CD4-positive, alpha-beta T cell treated with Interleukin-6 for 4 hours (primary cell): ENCODE measurements at places on chromosomes 6 and 20.

DNA sequence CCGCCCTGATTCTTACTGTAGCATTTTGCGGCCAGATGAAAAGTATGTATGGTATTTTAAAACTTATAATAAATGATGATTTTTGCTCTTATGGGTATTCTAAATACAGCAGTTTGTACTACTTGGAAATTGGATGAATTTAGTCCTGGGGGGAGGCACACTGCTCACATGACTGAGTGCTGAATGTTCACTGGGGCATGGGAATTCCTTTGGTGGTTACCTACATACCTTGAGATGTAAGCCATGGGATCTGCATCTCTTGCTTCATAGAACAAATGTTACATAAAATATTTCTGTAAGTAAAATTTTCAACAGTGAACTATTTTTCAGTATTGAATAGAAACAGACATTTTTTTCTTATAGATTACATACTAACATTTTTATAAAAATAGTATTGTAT is 71.1 kb downstream of the FIG4 start:
- DNase-seq: no peak

GRCh38 chr20:19916531-19917485 is 100.4 kb upstream of the NAA20 start:
- DNase-seq: no peak

GRCh38 chr6:14178083-14178445 is 60.5 kb downstream of the CD83 start:
- no peak for DNase-seq

- no peak for DNase-seq
Measured at GRCh38 chr6:51004380-51004779, 185.7 kb downstream of the TFAP2B start.

- DNase-seq: no peak
Measured at GRCh38 chr20:6711951-6712649, 55.4 kb upstream of the BMP2 start.

DNA sequence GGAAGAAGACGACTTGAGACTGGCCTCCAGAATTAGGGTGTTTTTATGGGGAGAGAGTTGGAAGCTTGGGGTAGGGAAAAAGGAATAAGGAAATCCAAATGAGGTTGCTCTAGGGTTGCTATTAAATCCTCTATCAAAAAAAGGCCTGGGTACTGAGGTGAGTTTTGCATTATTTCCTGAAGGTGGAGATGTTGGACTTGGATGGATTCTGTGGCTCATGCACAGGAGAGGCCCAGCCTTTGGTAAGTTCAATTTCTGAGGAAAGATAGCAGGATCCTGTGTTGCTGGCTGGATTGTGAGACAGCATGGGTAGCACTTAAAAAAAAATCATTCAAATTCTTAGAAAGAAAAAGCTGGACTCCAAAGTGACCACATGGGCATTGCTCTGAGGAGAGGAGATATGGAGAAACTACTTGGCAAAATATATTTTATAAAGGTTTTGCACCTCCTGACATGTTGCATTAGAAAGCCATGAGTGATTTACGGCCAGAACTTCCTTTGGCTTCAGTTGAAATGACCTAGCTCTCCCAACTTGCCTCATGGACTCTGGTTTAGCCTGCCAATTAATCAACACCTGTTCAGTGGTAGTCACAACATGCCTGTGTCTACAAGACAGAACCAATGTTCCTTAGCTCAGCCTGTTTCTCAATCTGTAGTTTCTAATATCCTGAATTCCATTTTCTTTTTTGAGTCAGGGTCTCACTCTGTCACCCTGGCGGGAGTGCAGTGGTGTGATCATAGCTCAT is 152.1 kb upstream of the RALGAPA2 start:
- no peak for DNase-seq

DNA sequence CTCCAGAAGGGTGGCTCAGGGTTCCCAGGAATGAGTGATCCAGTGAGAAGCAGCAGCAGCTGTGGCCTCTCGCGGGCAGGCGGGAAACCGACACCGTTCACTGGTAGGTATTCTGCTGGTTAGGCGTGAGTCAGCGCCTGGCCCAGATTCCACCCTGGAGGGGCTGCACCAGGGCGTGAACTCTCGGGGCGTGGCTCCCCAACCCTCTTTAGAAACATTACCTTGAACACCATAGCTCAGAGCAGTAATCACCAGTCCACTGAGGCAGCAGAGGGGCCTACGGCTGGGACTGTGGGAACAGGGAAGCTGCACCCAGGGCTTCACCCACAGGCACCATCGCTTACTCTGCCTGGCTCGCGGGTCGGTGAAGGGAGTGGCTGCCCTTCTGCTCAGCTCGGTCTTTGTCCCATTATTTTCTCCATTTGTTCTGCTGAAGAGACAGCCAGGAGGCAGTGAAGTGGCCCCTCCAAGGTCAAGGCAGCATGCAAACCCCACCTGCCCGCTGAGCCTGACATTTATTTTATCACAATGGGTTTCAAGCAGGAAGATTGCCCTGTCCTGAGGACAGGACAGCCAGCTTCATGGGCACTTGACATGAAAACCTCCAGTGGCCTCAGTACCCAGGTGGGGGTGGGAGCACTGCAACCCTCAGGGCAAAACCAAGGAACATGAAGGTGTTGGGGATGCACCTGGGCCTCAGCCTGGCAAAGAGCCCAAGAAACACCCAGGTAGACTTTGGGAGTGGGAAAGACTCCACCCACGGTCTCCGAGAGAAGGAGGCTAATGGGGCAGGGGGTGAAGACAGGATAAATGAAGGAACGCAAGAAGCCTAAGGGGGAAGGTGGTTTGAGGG is 51.0 kb upstream of the CD93 start:
- DNase-seq: no peak

- peak; percentile 72 for DNase-seq
Measured at GRCh38 chr6:111750753-111751673, 122.2 kb downstream of the FYN start.

DNA sequence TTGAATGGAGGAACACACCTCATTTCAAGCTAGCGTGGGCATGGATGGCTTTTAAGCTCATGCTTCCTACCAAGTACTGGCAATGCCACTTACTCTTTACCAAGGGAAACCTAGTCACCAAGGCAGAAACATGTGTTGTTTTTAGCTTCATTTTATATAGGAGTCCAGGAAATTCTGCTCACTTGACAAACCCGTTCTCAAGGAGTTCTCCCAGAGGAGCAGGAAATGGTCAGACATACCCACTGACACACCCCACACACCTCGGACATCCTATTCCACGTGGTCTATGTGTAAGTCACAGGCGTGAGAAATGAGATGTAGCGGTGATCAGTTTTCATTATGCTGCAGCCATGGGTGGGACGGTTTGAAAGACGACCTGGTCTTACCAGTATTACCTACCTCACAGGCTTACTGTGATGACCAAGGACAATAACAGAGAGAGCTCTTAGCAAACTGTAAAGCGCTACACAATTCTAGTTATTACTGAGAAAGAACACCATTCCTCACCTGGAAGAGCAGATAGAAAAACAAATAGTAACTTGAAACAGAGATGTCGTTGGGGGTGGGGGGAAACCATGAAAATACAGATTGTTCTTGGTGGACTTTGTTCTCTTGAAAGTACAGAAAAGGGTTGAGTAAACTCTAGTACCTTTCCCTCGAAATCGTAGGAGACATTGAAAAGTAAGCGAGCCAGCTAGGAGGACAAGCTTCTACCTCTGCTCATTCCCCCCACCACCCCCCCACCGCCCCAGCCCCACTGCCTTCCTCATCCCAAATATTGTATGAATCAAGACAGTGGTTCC is 1.7 kb downstream of the CNKSR3 start:
- DNase-seq: no peak

DNA sequence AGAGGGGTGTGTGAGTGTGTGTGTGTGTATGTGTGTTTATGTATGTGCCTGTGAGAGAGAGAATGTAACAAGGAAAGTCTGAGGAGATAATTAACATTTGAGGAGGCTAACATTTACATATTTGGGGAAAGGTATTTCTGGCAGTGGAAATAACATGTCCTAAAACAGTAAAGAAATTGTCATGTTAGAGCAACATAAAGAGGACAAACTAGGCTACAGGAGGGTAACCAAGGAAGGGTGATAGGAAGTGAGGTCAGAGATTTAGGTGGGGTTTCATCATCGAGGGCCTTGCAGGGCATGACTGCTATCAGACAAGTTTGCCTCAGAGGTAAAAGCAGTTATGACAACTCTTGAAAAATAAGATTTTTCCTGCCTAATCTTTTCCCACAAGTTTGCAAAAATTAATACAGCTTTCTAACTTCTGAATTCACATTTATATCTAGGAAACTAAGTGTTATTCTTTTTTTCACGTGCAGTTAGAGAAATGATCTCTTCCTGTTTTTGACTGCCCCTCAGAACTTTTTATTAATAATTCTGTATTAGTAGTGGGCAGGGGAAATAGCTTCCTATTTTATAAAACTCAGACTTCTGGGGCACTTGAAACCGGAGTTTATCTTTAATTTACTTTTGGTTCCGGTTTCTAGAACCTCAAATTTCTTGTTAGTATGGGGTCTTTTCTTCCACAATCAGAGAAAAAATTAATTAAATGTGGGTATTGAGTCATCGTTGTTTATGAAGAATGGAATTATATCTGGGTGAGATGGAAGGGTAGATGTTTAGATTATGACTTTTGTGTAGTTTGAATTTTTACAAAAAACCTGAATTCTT is 30.5 kb upstream of the RHAG start:
- DNase-seq: no peak

GRCh38 chr6:158003910-158004700 is 22.4 kb downstream of the SYNJ2 start:
- DNase-seq: no peak

DNA sequence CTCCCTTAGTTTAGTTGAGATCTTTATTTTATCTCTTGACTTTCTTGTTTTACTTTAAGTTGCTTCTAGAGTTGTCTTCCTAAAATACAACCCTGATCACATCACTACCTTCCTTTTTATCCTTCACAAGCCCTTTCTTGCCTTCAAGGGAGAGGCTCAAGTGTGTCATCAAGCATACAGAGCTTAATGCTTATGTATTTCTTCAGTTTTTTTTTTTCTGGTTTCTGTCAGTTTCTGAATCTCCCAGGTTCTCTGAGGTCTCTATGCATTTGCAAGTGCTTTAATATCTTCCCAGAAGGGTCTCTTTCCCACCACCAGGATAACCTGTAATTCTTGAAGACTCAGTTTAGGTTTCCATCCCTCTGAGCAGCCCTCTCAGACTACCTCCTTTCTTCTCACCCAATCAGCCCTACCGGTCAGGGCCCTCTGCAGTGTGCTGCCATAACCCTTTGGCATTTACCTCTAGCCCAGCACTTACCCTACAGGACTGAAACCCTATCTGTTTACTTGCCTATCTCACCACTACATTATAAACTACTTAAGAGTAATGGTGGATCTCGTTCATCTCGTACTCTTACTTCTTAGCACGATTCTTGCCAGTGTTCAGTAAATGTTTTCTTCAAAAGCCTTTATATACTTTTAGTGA is 36.9 kb downstream of the EYA4 start:
- DNase-seq: no peak

DNA sequence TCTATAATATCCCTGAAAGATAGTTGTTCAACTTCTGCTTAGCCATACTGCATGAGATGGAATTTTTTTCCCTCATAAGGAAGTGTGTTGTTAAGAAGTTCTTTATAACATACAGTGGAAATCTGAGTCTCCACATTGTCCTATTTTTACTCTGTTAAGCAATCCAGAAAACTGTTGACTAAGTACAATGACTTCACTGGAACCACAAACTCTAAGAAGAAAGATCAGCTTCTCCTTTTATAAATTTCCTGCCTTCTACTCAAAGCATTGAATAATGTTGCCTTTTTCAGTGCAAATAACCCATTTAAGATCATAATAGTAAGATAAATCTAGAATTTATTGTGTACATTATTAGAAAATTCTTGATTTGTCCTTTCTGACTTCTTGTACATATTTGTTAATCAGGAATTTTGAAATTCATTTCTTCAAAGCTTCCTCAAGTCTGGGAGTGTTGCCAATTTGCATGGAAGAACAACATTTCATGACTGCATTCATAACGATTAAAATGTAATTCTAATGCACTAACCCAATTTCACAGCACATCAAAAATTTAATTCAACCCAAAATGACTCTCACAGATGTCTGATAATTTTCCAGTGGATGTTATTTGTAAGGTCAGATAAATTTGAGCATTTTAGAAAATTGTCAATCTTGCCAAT is 45.6 kb upstream of the ANKEF1 start:
- no peak for DNase-seq

GRCh38 chr6:114133816-114134215 is 162.9 kb upstream of the HDAC2 start:
- no peak for DNase-seq

- DNase-seq: no peak
Measured at GRCh38 chr6:17455919-17456318, 62.5 kb downstream of the CAP2 start.

DNA sequence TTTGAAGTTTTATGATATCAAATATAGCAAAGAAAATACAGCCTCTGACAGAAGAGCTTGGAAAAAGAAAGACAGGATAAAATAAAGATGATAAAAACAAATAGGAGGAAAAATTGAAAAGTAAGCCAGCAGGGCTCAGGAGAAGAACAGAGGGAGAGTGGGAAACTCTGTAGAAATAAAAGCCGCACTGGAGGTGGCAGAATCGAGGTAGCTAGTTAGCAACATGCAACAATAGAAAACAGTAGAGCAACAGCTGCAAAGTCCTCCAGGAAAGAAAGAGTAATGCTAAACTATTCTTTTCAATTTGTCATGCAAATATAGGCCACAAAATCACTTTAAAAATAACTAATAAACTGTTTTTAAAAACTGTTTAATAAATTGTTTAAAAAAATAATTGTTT is 28.8 kb downstream of the HBS1L start:
- DNase-seq: no peak

DNA sequence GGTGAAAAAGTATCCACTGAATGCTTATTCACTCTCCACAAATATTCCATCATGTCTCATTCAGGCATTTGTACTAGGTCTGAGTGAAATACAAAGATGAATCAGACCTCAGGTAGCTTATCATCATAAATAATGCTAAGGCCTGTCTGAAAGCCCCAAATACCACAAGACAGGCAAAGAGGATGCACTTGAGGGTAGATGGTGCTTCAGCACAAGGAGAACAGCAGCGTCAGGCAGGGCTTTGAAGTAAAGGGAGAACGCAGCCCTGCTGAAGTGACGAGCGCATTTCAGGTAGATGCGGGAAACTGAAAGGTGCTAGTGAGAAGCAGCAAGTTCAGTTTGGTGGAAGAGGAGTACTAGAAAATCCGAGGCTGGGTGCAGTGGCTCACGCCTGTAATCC is 38.7 kb downstream of the MAP3K5 start:
- peak; percentile 83 for DNase-seq

DNA sequence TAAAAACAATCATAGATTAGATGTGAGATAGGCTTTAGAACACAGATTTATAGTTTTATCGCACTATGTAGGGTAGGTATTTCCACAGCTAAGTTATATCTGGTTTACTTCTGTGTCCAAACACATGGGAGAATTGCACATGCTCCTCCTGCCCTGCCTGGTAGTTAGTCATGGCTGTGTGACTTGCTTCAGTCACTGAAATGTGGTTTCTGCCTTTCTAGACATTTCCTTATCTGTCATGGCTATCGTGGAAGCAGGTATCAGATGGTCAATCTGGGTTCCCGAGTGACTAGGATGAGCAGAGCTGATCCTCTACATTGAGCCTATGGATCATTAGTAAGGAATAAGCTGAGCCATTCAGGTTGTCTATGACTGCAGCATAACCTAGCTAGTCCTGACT is 117.8 kb upstream of the GMDS start:
- no peak for DNase-seq

GRCh38 chr6:79466207-79466834 is 70.9 kb downstream of the LCA5 start:
- DNase-seq: no peak
